ENCODE measurements at places on chromosomes 2 and 18.

DNA sequence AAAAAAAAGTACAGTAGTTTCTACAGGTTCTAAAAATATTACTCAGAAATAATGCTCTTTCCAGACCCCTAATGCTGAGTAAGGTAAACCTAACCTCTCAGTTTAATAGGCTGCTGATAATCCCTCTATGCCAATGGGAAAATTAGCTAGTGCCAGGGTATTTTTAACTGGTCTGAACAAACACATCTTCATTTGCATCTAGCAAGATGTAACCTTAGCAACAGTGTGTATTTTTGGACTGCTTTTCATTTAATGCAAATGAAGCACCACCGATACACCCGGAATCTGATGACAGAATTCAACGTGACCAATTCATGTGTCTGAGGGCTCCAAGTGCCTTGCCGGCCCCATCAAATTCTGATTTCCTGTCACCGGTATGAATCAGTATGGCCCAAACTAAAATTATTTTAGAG, 47.4 kb upstream of the CYRIA start:
- DNase-seq = no peak

DNA sequence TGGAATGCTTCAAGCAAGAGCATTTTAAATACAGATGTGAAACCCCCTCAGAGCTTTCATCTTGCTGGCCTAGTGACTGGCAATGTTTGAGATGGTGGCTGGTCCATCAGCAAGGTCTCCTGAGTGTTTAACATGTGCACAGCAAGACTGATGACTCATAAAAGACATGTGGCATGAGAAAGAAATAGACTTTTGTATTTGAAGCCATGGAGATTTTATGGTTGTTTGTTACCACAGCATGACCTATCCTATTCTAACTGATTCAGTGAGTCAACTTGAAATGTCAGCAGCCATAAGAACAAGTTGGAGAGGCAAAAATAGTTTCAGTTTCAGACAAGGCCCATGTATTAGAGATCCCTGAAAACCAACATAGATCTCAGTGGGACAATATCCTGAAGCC, 154.7 kb upstream of the LYPD1 start:
- no peak for DNase-seq

- no peak for DNase-seq
Measured at GRCh38 chr2:98296440-98296839, 49.8 kb upstream of the CNGA3 start.

DNA sequence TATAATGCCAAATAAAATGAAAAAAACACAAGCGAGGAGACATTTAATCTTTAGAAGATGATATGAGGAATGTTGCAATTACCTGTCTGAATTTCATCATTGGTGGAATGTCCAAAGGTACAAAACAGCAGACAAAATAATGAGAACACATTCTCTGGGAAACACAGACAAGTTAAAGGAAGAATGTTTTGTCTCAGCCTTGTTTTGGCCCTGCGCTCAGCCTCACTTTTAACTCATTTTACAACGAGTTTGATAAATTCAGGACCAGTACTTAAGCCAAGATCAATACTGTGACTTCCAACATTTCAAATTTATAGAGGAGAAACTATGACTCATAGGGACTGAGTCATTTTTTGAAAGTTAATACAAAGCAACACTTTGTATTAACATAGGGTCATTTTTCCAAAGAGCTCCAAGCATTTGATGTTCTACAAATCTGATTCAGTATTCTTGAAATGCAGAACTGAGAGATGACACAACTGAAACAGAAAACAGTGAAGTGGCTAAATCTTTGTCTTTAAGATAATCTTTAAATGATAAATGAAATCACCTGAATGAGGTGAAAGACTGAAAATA, 833.2 kb upstream of the CHAC2 start:
- DNase-seq = peak; percentile 69

GRCh38 chr2:25320077-25320476, 21.6 kb downstream of the DNMT3A start:
- no peak for DNase-seq

DNA sequence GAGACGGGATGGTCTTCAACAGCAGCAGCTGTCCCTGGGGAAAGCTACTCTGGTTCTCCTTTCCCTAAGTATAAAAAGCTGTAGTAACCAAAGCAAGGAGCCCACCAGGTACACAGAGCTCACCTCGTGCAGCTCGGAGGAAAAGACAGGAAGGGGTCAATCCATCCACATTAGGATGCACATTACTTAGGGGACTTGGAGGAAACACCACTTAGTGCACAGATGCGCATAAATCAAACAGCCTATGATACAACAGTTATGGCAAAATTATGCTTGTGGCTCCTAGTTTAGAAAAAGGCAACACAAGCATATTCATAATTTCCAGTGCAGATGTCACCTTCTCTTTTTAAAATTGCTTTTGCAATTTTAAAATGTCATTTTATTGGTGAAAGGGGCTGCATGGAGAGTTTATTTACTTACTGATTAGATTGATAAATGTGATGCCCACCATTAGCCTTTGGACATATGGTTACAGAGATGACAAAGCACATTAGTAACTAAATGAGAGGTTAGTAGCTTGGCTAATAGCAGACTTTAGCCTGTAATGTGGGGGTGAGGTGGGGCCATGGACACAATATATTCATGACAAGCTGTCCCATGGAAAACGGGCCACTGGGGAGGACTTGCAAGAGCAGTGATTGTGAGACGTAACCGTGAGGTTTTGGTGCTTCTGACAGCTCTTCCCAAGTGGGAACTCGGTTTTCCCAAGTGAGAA, 199.8 kb downstream of the MYT1L start:
- no peak for DNase-seq

- DNase-seq = no peak
Measured at GRCh38 chr2:211067029-211067428, 510.6 kb downstream of the CPS1 start.

DNA sequence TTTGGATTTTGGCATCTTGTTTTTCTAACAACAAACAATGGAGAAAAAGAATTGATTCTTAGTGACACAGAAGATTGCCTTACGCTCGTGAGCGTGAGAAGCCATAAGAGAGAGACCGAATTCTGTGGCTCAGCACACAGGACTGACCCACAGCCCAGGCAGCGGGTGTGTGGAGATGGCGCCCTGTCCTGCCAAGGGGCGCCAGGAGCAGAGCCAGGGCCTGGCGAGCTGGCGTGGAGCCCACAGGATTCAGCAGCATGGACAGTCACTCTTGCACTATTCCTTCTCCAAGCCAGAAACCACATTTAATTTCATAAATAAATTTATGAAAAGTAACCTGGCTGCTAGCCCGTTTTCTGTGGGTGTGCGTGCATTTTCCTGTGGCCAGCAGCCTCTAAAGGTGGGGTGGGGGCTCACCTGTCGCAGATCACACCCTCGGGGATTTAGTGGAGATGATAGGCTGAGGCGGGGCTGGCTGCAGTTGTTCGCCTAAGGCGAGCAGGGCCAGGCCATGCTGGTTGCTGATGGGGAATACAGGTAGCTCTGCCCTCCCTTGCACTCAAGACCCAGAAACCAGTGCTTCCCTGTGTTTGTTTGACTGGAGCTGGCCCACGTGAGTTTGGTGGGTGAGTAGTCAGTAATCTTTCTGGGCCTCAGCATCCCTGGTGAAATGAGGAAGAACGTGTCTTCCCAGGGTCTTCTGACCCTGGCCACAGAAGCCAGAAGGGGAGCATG, 46.2 kb downstream of the FAM168B start:
- DNase-seq = no peak

DNA sequence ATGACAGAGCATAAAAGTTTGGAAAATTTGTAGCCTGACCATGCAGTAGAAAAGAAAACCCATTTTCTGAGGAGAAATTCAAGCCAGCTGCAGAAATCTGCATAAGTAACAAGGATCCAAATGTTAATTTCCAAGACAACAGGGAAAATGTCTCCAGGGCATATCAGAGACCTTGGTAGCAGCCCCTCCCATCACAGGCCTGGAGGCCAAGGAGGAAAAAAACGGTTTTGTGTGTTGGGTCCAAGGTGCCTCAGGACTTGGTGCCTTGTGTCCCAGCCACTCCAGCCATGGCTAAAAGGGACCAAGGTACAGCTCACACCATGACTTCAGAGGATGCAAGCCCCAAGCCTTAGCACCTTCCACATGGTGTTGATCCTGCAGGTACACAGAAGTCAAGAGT, 324.4 kb downstream of the ETAA1 start:
- no peak for DNase-seq

DNA sequence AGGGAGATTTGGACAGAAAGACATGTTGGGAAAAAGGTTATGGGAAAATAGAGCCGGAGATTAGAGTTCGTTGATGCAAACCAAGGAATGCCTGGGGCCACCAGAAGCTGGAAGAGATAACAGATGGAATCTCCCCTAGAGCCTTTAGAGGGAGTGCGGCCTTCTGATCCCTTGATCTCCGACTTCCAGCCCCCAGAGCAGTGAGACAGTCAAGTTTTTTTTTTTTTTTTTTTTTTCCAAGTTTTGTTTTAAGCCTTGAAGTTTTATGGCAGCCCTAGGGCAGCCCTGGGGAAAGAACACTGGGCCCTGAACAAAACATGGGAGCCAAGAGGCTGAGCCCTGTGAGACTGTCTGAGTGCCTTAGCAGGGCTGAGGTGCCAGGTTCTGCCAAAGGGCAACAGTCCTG, 6.5 kb downstream of the DGKD start:
- DNase-seq = no peak

GRCh38 chr18:10269261-10269660, 185.2 kb upstream of the APCDD1 start:
- no peak for DNase-seq

- no peak for DNase-seq
Measured at GRCh38 chr2:211391189-211391567, 834.8 kb downstream of the CPS1 start.

GRCh38 chr18:3704556-3705344, 254.8 kb downstream of the TGIF1 start:
- DNase-seq = no peak

DNA sequence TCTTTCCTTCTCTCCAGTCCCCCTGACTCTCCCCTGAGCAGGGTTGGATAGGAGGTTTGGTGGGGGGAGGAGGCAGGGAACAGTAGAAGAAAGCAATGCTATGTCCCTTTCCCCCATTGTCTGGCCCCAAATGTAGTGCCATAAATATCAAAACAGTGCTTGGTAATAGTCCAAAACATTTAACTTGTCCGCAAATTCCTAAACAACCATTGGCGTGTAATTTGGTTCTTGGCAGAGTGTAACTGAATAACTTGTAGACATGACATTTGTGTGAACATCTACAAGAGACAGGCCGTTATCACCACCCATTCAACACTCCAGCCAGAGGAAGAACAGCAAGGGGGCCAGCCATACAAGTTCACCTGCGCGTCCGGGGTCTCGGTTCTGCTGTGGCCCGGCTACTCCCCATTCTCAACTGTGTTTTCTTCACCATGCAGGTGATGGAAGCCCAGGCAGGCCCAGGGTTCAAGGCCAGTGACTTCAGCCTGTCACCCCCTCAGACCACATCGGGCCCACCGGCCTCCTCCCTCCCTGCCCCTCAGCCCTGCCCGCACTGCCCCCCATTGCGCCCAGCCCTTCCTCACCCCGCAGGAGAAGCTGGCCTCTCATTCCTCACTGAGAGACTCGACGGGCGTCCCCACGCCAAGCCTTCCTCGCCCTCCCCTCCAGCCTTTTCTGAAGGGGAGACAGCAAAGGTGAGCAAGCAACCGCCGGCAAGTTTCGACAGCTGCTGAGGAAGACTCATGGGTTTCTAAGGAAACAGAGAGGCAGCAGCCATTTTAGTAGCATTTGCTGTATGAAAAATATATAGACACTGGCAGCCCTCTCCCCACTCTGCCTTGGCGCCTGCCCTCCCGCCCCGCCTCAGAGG, 699 bp upstream of the RAPGEF4 start:
- DNase-seq = no peak

DNA sequence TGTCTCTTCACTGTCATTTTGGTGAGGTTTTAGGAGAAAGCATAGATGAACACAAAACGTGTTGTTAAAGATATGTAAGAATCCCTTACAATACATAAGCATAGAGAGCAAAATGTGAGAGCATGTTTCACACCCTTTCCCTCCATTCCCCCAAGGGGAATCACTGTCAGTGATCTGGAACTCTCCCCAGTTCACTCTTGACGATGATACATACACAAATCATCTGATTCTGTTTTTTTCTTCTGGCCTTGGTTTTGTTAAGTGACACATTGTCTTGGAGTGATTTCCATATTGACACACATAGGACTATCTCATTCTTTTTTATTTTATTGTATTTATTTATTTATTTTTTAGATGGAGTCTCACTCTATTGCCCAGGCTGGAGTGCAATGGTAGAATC, 53.7 kb upstream of the TANC1 start:
- no peak for DNase-seq

DNA sequence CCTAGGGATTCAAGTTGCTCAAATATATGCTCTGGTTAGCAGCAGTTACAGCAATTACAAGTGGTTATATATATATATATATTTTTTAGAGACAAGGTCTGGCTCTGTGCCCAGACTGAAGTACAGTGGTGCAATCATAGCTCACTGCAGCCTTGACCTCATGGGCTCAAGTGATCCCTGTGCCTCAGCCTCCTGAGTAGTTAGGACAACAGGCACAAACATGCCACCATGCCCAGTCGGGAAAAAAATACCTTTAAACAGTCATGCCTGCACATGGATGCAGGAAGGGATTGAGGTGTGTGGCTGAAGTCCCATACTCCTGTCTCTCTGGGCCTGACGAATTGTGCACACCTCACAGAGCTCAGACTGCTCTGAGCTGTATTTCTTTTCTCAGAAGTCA, 19.6 kb upstream of the DNAH7 start:
- DNase-seq = no peak

- no peak for DNase-seq
Measured at GRCh38 chr2:196181484-196181883, 10.1 kb upstream of the STK17B start.

DNA sequence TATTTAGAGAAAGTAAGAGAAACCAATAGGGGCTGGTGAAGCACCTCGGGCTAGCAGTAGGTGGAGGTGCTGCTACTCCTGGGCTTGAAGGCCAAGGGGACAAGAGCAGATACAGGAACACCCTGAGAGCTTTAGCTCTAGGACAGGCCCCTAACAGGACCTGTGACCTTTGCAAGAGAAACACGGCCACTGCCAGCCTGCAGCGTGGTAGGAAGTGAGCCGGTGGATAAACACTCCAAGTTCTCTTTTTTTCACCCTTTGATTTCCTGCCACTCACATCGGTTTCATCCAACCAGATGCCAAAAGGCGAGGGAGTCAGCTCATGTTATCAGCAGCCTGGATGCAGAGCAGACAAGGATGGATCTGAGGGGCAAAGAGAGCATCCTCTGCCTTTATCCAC, 66.8 kb upstream of the SPRED2 start:
- DNase-seq = no peak

DNA sequence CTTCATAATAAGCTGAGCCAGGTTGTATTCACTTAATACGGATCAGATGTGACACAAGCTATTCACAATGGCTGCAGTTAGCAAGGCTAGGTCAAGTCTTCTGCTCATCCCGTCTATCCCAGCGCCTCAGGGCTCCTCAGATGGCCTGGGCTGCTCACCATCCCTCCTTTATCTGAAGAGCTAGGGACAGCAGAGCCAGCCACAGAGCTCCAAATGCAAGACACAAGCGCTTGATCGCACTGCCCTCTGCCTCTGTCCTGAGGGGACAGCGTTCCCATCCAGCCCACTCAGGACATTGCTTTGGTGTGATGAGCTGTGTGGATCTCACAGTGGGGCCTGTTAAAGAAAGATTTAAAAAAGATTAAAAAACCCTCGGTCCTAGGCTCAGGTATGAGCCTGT, 254.4 kb upstream of the HS6ST1 start:
- DNase-seq = no peak

- peak; percentile 97 for DNase-seq
Measured at GRCh38 chr2:207258263-207258991, 92.7 kb upstream of the KLF7 start.

Measured in HS-5 (cell line).